ENCODE measurements at places on chromosomes 7 and 10.

GRCh38 chr7:116598278-116598677, 73.4 kb downstream of the CAV1 start:
- DNase-seq = peak; percentile 39

DNA sequence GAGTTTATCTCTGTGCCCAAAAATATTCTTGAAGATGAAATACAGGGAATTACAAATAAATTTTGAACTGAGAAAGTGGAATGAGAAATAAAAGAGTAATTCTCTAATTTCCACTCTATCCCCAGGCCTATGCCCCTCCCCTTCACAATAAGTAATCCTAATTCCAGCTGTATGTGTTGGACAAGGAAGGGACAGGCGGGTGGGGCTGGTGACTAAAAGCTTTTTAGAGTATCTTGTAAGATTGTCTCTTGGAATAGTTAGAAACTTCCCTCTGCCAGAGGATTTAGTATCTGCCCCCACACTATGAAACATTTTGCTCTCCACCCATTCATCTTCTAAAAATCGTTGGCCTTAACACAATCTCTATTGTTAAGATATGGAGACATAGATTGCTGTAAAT, 199.2 kb downstream of the MBL2 start:
- DNase-seq = no peak

- no peak for DNase-seq
These were observed 29.9 kb downstream of the GSAP start for GRCh38 chr7:77386165-77386822.

- no peak for DNase-seq
These were observed 35.7 kb downstream of the GSDME start for GRCh38 chr7:24721481-24722001.

Data from K562 (cell line).